ENCODE measurements at places on chromosomes 13 and 19.

DNA sequence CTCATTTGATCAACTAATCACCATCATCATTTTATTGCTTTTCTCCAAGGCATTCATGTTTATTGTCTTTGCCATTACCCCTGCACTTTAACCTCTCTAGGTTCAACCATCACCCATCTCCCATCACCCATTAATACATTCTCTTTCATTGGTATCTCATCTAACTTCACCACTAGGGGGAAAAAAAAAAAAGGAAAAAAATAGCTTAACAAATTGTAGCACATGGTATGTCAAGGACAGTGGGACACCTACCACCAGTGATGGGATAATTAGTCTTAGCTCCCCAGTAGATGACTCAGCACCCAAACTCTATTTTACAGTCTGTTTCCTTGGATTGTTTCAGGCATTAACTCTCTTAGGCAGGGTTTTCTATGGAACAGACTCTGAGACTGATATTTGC lies 1770.2 kb upstream of the MIR17HG start:
- no peak overlapping the region for H3K4me3 ChIP-seq
- H3K27ac ChIP-seq = no peak overlapping the region
- H3K36me3 ChIP-seq = no peaks in the 10 kb centered on the region

GRCh38 chr13:34967851-34968562 lies 25.9 kb downstream of the NBEA start:
- DNase-seq = no peak
- H3K4me1 ChIP-seq = no peaks in the 10 kb centered on the region
- peaks cover 5% of the 10 kb centered on the region for H3K36me3 ChIP-seq
- H3K4me3 ChIP-seq = no peak overlapping the region

GRCh38 chr13:50957620-50958019 lies 48.0 kb downstream of the RNASEH2B start:
- peaks cover 2% of the 10 kb centered on the region for H3K4me1 ChIP-seq
- no peaks in the 10 kb centered on the region for H3K27me3 ChIP-seq
- no peak overlapping the region for H3K27ac ChIP-seq

DNA sequence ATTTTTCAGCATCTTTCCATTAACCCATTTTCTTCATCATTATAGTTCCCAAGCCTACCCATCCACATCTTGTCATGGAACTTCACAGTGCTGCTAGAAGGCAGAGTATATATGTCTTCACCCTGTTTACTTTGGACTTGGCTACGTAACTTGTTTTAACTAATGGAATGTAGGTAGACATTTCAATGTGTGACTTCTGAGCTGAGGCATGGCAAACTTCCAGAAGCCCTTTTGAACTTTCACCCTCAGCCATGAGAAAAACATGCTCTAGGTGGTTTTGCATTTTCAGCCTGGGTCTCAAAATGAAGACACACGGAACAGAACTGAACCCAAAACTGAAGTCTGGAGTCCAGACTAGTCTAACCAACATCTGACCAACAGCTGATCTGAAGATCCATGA lies 3.2 kb downstream of the TEX30 start:
- no peaks in the 10 kb centered on the region for H3K27me3 ChIP-seq
- H3K4me3 ChIP-seq = no peak overlapping the region
- H3K36me3 ChIP-seq = no peaks in the 10 kb centered on the region

DNA sequence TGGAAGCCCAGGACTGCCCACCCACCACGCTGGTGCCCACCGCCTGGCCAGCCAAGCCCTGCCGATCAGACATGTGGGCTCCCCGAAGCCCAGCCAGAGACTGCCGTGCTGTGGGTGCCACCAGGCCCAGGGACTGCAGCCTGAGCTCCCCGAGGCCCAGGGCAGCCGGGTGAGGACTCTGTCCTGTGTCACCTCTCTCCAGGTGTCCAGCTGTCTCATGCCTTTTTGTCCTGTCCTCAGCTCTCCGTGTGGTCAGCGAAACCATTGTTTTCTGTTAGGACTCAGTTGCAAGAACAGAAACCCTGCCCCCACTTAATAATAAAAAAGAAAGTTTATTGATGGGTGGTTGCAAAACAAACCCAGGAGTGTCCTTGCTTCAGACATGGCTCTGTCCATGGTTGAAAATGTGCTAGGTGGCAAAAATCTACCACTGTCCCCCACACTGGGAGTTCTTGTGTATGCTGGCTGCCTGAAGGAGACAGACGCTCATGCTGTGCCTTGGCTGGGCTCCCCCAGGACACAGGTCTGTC lies 9.9 kb downstream of the PLEKHF1 start:
- H3K27ac ChIP-seq = no peak overlapping the region
- DNase-seq = no peak
- H3K4me1 ChIP-seq = peaks cover 35% of the 10 kb centered on the region
- no peak overlapping the region for H3K4me3 ChIP-seq
- peaks cover 28% of the 10 kb centered on the region for H3K36me3 ChIP-seq
- H3K27me3 ChIP-seq = no peaks in the 10 kb centered on the region

GRCh38 chr13:25462301-25463125 lies 90.7 kb downstream of the ATP8A2 start:
- H3K27ac ChIP-seq = no peak overlapping the region
- H3K4me1 ChIP-seq = no peaks in the 10 kb centered on the region

GRCh38 chr13:33277946-33278345 lies 7.6 kb downstream of the STARD13 start:
- H3K4me1 ChIP-seq = no peaks in the 10 kb centered on the region
- no peaks in the 10 kb centered on the region for H3K27me3 ChIP-seq
- H3K4me3 ChIP-seq = no peak overlapping the region

- DNase-seq = no peak
- no peaks in the 10 kb centered on the region for H3K27me3 ChIP-seq
These were observed 206.3 kb downstream of the SLITRK5 start for GRCh38 chr13:87877477-87877876.

DNA sequence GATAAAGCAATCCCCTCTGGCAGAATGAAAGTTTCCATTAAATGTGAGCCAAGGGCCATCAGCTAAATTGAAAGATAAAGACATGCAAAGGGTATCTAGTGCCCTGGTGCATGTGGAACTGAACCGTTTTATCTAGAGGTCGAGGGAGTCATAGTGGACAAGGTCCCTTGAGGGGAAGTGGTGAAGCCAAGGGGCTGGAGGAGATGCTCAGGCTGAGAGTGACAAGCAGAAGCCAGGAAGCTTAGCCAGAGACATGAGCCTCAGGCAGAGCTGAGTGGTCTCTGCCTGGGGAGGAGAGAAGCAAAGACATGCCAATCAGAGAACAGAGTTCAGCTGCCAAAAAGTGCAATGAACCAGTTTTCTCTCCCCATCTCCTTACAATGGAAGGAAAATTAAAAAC lies 68.1 kb upstream of the SLC10A2 start:
- DNase-seq = no peak
- H3K4me1 ChIP-seq = no peaks in the 10 kb centered on the region
- H3K36me3 ChIP-seq = no peaks in the 10 kb centered on the region
- no peak overlapping the region for H3K27ac ChIP-seq

GRCh38 chr19:2138061-2138728 lies 13.2 kb downstream of the AP3D1 start:
- no peak for DNase-seq
- H3K4me1 ChIP-seq = peaks cover 6% of the 10 kb centered on the region
- peaks cover 36% of the 10 kb centered on the region for H3K36me3 ChIP-seq

DNA sequence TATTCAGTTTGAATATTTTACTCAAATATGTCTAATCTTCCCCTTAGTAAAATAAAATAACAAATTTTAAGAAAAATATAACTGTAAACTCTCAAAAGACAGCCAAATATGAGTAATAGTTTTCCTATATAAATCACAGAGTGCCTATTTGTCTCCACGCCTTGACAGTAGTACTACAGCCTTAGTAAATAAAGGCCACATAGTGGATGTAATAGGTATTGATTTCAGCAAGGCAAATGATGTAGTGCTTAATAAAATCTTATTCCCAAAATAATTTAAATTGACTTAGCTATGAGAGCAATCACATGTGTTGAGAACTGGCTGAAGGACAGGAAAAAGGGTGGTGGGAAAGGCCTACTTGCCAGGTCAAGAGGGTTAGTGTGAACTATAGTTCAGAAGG lies 747.2 kb downstream of the OLFM4 start:
- no peak overlapping the region for H3K4me3 ChIP-seq
- no peak overlapping the region for H3K27ac ChIP-seq
- DNase-seq = no peak
- H3K4me1 ChIP-seq = no peaks in the 10 kb centered on the region
